ENCODE measurements at places on chromosomes 2 and 18.

- no peak for DNase-seq
Measured at GRCh38 chr2:173647681-173648311, 293.1 kb downstream of the CDCA7 start.

- no peak for DNase-seq
Measured at GRCh38 chr2:54143780-54144179, 28.4 kb downstream of the ACYP2 start.

- no peak for DNase-seq
Measured at GRCh38 chr18:29749704-29750103, 1292.8 kb downstream of the DSC3 start.

DNA sequence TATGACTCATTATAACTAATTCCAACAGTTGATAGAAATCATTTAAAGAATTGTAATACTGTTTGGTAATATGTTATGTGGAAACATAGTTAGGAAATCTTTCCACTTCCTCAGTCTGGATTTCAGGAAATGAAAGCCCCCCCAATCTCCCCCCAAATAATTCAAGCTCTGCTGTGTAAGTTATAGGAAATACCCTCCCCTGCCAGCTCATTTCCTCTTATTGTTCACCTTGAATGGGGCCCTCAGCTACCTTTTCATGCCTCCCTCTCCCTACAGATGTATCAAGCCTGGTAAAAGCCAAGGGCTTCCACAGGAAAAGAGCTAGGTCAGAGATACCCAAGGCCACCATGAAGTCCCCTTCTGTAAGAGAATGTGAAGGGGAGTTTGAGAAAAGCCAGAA is 155.5 kb downstream of the CNTNAP5 start:
- DNase-seq, result no peak

Measured in left ventricle myocardium inferior (tissue), 1 donor.